ENCODE measurements at places on chromosomes 2 and 18.

DNA sequence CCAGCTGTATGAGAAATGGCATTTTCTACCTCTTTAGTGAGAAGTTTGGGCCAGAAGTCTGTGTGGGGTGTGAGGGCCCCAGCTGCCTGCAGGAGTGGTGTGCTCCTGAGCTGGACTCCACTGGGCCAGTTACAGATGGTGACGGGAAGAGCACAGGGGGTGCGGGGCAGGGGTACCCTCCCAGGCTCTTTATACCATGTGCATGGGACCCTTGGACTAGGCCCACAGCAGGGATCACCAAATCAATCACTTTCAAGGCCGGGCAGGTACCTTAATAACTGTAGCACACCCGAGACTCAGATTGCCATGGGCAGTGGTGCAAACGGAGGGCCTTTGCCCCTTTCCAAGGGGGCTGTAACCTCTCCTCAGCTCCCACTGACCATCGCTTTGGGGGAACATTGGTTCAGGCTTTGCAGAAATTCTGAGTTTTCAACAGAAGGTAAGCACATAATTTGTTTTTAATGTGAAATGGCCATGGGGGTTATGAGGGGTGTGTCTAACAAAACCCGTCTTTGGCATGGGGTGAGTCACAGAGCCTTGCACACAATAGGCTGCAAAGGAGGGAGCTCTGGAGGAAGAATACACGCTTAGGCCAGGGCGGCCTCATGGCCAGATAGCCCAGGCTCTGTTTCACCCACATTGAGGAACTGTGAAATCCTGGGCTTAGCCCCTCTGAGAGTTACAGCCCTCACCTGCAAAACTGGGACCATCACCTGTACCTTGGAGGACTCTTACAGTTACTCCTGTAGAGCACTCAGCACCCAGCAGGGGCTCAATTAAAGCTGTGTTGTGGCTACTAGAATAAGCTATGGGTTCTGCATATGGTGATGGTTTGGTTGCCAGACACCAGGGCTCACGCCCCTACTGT is 141.0 kb upstream of the BCL2L11 start:
- DNase-seq, result no peak

GRCh38 chr2:109032229-109032820 is 43.3 kb upstream of the EDAR start:
- no peak for DNase-seq

- DNase-seq, result no peak
Measured at GRCh38 chr2:75260946-75261345, 61.6 kb upstream of the TACR1 start.

GRCh38 chr2:126788652-126789051 is 110.0 kb upstream of the TEX51 start:
- no peak for DNase-seq

DNA sequence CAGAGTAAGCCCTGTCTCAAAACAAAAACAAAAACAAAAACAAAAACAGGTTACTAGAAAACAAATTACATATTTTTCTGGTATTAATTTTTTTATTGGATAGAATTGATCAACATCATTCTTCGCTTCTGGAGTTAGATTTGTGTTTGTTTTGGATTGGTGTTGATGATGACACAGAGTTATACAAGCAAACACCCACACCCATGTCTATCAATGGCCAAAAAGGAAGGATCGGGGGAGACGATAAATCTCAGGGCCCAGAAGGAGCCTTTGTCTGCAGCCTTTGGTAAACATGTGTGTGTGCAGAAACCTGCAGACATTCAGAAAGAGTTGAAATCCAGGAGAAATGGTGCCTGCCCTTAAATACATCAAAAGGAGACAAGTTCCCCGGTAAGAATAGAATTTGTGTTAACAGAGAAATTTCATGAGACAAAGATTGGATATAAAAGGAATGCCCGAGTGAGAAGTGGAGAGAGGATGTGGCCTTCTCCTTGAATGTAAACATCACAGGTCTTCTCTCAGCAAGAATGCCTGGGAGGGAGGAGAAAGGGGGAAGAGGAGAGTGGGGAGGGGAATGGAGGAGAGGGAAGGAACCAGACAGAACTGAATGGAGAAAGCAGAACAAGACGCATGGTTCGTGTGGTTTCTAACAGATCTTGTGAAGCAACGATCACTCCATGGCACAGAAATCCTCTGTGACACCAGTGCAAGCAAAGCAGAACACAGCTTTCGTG is 40.4 kb upstream of the TMEM178A start:
- DNase-seq, result no peak

DNA sequence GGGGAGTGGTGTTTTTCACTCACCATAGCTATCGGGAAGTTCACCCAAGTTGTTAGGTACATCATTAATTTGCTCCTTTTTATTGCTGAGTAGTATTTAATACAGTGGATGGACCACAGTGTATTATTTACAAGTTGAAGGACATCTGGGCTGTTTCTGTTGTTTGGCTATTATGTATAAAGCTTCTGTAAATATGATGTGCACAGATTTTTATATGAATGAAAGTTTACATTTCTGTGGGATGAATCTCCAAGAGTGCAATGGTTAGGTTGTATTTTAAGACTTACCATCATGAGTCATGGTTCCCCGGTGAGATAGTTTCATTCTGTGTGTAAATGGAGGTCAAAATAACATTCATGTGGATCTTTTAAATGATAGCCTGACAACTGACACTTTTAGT is 337.4 kb downstream of the PTPRM start:
- DNase-seq, result no peak

GRCh38 chr2:74399785-74400184 is 19.7 kb upstream of the DCTN1 start:
- DNase-seq, result peak; percentile 45

DNA sequence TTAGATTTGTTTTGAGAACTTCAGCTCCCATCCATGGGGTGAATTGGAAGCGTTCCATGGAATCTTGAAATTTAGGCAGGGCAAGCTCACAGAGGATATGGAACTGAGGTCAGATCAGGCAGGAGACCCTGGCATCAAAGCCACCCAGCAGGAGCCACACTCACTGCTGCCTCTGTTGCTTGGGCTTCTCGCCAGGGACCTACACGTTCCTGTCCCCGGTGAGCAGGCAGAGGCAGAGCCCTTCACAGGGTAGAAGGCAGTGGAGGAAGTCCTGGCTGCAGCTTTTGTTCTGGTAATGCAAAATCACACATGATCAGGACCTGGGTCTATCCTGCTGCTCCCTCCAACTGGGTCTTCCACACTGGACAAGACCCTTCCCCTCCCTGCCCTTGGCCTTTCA is 42.1 kb downstream of the CAPN13 start:
- DNase-seq, result no peak

GRCh38 chr2:215982465-215982875 is 30.9 kb downstream of the MREG start:
- DNase-seq, result no peak

DNA sequence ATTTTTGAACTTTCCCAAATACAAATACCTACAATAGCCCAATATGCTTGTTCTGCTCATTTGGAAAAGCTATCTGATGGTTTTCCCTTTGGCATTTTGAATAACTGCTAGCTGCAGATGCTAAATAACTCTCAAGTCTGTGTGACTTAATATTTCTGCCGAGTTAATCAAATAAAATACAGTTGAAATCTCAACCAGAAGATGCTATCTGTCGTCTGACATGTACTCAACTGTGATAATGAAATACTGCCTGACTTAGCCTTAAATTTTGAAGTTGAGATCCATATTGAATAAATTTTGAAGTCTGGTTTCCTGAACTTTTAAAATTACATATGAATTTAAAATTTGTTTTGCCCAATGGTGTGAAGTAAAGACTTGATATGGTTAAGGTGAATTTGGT is 204.4 kb upstream of the MEX3C start:
- DNase-seq, result no peak

DNA sequence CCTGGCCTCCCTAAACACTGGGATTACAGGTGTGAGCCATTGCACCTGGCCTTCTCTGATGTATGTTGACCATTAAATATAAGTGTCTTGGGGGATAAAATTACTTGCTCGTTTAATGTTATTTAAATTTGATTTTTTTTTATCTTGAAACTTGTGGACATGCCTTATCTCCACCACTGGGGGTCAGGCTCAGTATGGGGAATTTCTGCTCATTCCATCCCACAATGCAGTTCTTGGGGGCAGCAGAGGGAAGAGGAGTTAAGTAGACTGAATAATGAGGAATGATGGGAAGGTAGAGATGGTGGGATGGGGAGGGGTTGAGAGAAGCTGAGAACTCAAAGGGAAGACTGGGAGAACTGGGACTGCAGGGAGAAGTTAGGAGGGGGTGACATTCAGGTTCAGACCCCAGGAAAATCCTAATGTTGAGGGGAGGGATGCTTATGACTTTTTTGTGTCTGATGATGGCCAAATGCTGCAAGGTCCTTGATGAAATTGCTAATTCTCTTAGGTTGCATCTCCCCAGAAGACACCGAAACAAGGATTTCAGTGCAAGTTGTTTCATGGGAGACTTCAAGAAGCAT is 174.2 kb downstream of the MIB1 start:
- DNase-seq, result peak; percentile 77

DNA sequence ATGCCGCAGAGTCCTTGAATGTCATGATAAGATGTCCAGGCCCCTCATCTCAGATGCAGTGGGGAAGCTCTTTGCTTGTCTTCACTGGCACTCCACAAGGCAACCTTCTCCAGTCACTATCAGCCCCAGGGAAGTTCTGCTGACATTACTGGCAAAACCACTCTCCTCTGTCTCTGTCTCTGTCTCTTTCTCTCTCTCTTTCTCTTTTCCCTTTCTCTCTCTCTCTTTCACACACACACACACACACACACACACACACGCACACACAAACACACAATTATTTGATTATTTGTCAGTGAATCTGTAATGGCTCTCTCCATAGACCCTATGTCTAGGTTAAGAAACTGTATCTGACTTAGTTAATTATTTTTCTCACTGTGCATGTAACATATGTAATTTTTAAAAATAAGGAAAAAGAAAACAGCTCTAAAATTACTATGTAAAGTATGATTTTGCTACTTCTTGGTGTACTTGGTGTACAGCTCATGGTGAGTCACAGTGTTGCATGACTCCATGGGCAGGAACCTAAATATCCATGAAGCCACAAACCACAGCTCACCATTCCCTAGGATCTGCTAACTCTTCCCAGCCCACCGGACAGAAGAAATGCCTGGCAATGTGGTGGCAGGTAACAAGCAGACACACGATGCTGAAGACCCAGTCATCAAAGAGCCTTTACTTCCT is 594.9 kb upstream of the ID2 start:
- DNase-seq, result no peak

DNA sequence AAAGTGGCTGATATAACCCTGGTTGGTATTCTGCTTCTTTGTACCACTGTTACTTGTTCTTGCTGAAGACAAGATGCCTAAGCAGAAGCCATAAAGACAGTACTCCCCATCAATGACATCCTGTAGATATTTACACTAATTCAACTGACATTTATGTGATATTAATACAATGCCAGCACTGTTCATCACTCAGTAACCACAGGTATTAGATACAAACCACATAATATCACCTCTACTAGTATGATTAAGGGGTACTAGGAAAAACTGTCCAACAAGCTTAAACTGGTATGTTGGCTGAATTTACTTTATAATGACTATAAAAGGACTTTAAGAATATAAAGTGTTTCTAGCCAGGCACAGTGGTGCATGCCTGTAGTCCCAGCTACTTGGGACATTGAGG is 65.8 kb downstream of the RTN4 start:
- DNase-seq, result no peak

- no peak for DNase-seq
Measured at GRCh38 chr2:137051778-137052398, 286.5 kb downstream of the THSD7B start.

- DNase-seq, result peak; percentile 18
Measured at GRCh38 chr2:216064014-216064630, 17.5 kb downstream of the PECR start.

DNA sequence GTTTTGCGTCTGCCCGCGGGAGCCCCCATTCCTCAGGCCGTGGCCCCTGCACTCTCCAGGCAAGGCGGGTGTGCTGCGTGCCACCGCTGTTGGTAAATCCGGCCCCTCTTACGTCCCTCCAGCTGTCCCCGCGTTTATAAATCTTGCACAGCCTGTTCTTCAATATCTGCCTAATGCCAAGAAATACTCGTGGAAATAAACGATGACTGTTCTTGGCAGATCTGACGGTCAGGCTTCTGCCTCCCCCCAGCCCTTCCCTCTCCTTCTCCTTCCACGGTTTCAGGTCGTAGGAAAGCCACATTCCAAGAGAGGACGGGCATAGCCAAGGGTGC is 20.5 kb downstream of the ODC1 start:
- no peak for DNase-seq

- DNase-seq, result no peak
Measured at GRCh38 chr18:75075429-75075841, 133.5 kb downstream of the PTGR3 start.

DNA sequence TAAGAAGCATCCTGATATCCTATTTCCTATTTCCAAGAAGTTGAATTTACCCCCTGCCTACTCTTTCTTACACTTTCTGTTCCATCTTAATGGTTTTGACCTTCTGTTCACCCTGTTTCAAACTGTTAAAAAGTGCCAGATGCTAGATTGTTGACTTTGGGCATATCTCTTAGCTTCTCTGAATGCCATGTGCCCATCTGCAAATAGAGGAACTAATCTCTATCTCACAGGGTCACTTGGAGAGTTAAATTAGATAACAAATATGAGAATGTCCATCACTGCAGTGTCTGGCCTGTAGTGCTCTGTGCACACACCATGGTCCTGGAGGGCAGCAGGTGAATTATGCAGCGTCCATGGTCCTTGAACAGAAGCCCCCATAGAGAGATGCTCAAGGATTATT is 83.8 kb downstream of the LRATD1 start:
- DNase-seq, result no peak

GRCh38 chr2:45993476-45993991 is 303.7 kb upstream of the EPAS1 start:
- DNase-seq, result peak; percentile 90

Measured in neural progenitor cell (in vitro differentiated cells).